Activated naive CD4-positive, alpha-beta T cell treated with Interleukin-2 at 50 U/mL for 16 hours (primary cell): ENCODE measurements at places on chromosomes 2 and 18.
A peak's percentile ranks its signal among the peaks of the same experiment; 100 is the strongest.

GRCh38 chr2:777051-777450 lies 99.8 kb upstream of the TMEM18 start:
- DNase-seq = no peak

- no peak for DNase-seq
Observed at GRCh38 chr2:233108611-233109490, 48.7 kb downstream of the INPP5D start.

GRCh38 chr2:155178921-155179320 lies 480.4 kb downstream of the KCNJ3 start:
- DNase-seq = no peak

GRCh38 chr2:235607546-235608199 lies 113.8 kb downstream of the AGAP1 start:
- no peak for DNase-seq

GRCh38 chr2:227884511-227884947 lies 13.1 kb downstream of the DAW1 start:
- peak; percentile 72 for DNase-seq

- no peak for DNase-seq
Observed at GRCh38 chr2:5898667-5899066, 206.5 kb downstream of the SOX11 start.

- no peak for DNase-seq
Observed at GRCh38 chr2:189818249-189819038, 34.2 kb downstream of the PMS1 start.

DNA sequence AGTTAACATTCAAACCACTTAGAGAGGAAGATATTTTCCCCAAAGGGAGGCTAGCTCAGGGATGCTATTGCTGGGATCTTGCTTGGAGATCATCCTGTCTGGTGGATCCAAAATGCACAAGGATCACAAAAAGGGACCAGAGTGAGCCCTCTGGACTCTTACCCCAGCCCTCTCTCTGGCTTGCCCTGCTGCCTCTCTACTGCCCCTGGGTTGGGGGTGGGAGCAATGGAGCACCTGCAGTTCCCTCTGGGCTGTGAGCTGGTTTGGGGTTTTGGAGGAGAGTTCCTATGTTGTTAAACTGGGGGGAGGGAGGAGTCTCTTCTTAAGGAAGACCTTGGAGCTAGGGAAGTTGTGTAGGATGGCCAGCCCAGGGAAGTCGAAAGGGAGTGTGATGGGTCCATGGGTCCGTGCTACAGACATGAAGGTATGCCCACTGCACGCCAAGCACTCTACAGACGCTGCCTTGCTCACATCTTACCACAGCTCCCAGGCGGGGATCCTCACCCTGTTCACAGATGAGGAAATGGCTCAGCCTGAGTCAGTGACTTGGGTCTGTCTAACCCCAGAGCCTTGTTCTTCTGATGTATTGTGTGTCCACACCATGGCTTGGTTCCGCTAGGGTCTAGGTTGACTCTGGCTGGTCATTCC lies 3.8 kb downstream of the LBH start:
- peak; percentile 67 for DNase-seq

- no peak for DNase-seq
Observed at GRCh38 chr2:19786408-19787058, 115.2 kb downstream of the TTC32 start.

GRCh38 chr18:10310626-10311025 lies 143.8 kb upstream of the APCDD1 start:
- no peak for DNase-seq
